Activated CD4-positive, alpha-beta T cell treated with anti-CD3 and anti-CD28 coated beads, Interleukin-2, Interleukin-4, amounts not matched to agents 100 ng/mL and 50 ng/mL, durations not matched to agents 16 hours and 8 hours (primary cell): ENCODE measurements at places on chromosomes 5 and 9.

DNA sequence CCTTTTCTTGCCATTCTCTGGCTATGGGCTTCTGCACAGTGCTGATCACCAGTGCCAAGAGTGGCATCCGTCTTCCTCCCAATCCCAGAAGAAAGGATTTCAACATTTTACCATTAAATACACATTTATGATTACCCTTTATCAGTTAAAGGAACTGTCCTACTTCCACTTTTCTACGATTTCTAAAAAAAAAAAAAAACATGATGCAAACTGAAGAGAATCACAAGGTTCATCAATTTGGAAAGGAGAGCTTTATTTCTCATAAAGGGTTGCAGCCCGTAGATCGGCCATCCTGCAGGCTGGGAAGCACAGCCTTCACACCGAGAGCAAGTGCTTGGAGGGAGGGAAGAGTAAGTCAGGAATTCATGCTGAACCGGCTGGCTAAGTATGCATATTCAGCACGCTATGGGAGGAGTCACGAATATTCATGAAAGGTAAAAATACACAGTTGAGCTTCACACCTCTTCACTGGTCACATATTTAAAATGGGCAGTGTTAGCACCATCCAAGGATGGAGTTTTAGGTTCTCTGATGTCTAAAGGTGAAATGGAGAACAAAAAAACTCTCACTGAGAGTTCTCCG lies 52.5 kb upstream of the SEMA4D start:
- no peak for DNase-seq

GRCh38 chr5:170432669-170433068 lies 43.5 kb upstream of the KCNMB1 start:
- DNase-seq: no peak

- DNase-seq: no peak
Observed at GRCh38 chr5:51657340-51658240, 274.3 kb downstream of the ISL1 start.

DNA sequence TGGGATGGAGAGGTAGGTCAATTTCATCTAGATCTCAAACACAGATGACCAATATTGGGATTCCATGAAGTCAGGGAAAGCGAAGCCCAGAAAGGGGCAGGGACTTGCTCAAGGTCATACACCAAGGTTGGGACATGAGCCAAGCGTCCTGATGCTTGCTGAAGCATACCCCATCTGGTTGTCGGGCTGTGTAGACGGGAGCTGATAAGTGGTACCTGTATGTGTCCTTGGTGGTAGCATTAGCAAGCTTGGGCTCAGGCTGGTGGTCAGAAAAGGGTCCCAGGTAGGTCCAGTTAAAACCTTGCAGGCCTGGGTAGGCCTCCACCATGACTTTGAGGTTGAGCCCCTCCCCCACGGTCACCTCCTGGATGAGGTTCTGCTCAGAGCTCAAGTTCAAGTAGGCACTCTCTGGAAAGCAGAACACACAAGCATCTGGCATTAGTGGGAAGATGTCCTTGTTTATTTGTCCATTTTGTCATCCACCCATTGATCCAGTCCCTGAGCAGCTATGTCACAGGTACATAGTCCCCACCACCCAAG lies 13.2 kb downstream of the CSF1R start:
- no peak for DNase-seq

GRCh38 chr5:129046151-129046550 lies 48.4 kb upstream of the ISOC1 start:
- DNase-seq: no peak

DNA sequence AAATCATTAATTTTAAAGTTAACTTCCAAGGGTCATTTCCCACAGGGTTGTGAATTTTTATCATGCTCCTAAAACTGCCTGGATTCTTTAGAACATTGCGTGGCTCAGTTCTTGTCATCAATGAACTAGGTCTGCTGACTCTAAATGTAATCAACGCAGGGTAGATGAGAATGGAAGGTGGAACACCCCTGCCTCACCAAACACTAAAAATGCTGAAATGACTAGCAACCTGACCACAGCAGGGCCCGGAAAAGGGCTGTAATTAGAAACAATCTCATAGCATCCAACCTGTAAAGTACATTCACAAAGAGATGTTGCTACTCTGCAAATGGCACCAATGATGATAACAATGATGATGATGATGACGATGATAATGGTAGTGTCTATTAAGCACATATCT lies 356.9 kb downstream of the DEPDC1B start:
- DNase-seq: no peak

DNA sequence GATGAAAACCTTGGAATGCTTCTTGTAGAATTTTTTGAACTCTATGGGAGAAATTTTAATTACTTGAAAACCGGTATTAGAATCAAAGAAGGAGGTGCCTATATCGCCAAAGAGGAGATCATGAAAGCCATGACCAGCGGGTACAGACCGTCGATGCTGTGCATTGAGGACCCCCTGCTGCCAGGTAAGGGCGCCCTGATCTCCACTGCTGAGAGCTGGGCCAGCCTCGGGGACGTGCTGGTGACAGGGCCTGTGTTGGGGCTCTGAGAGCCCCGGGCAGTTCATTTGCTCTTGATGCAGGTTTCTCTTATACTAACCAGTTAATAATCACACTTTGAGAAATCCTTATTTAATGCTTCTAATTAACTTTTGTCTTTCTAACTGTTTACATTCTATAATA lies 33.0 kb downstream of the TENT4A start:
- DNase-seq: no peak
